GM12878 (cell line): ENCODE measurements at places on chromosomes 7 and 10. TPM values are rescaled to one million over a fixed set of nuclear protein-coding genes. Genes with fewer than 3 reads are reported as not detected.

The AKR1C8 gene
- total RNA-seq: not detected in 2 replicates

The CYP2W1 gene
- not detected in 2 replicates for total RNA-seq

The MMD2 gene
- total RNA-seq: not detected in 2 replicates

The CLRN3 gene
- total RNA-seq: not detected in 2 replicates

The WASHC2C gene
- total RNA-seq: 27.4 and 28.1 TPM in 2 replicates

The FOXL3 gene
- not detected in 2 replicates for total RNA-seq

The VGF gene
- total RNA-seq: 0.11 and 0.23 TPM in 2 replicates
